ENCODE measurements at places on chromosomes 3 and 15.

DNA sequence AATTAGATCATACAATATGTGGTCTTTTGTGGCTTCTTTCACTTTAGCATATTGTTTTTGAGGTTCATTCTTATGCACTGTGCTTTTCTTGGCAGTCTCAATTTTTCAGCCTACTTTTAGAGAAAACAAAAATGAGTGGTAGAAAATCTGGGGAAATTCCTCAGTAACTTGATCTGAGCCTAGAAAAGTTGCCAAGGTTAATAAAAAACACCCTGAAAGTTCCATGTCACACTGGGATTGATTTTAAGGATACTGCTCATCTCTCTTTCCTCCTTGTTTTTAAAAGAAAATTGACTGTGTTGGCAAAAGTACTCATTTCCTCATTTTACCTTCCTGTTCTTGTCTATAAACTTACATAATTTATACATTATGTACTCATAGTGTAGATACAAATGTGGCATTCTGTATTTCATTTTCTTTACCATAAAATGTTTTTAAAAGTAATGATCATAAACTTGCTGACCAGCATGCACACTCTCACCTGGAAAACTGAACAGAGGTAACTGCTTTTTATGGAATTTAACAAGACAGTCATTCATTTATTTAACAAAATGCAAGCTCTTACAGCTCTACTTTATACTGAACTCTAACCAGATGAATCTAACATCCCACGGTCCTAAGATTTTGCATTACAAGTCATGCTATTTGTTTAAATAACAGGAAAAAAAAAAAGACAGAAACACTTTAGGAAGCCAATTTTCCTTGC lies 28.6 kb upstream of the SH3BP5 start:
- DNase-seq = peak; percentile 69

GRCh38 chr3:1501406-1502115 lies 408.7 kb downstream of the CNTN6 start:
- DNase-seq = no peak

DNA sequence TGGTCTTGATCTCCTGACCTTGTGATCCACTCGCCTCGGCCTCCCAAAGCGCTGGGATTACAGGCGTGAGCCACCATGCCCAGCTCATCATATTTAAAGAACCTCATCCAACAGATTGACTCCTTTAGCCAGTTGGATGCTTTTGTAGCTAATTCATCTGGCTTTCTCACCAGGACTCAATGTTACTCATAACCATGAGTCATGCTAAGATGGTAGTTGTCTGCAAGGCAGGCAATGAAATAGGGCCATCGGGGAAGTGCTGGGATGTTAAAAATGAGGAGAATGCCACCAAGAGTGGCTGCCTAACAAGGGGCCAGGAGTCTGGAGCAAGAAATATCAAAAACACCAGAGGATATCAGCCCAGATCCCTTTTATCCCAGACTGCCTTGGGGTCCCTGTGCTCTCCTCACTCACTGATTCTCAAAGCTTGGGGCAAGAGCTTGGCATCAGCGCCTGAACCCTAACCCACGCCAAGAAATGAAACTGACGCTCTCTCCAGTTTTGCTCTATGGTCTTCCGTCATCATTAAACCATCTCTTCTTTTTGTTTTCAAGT lies 7.4 kb upstream of the PCOLCE2 start:
- DNase-seq = peak; percentile 78

DNA sequence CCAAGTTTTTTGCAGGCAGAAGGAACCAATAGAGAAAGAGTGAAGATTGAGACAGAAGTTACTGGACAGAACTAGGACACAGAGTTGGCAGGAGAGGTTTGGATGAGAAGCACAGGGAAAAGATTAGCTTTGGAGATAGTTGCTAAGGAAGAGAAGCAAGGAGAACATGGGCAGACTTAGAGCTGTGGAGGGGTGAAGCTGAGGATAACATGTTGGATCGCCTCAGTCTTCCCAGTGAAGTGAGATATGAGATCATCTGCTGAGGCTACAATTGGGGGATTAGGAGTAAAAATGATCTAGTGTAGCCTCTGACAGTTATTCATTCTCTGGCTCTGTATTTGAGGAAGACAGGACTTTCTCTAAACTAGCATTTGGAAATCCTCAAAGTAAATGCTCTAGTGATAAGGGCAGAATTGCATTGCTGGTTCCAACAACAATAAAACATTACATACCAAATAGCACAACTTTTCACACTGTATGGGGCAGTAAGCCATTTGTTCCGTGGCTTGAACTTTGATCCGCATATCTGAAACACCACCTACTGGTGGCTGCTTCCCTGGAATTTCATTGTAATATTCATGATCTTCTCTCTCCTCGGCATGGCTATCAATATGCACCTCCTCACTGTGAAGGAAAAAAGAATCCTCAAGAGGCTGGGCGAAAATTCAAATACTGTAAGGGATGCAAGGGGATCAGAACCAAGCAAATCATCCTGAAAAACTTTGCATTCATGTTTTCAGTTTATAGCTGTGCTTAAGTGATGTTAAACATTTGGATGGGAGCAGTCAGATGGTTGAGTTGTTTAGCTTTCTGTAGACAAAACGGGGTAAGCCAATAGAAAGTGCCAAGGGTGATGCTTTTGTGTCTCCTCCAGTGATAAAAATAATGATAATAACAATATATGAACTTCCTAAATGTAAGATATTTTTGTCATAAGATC lies 22.2 kb upstream of the EID1 start:
- peak; percentile 59 for DNase-seq

DNA sequence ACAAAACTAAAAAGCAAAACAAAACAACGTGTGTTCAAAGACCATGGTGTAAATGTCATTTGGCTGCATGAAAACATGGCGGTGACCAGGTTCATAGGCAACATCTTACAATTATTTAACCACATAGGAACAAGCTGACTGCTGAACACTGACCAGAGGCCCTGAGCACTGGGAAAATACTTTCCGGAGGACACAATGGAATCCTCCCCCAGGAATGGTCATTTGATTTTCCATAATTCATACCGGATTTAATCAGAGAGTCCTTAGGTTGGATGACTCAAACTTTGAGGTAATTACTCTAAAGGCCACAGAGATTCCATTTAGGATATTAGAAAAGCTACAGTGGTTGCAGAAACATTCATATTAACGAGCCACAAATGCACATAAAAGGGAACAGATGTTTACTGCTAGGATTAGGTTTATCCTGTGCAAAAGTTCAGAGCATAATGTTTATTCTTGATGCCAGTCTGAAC lies 254.7 kb downstream of the NR1D2 start:
- peak; percentile 76 for DNase-seq

GRCh38 chr3:23938688-23939087 lies 6.4 kb upstream of the NR1D2 start:
- no peak for DNase-seq
